ENCODE measurements at places on chromosomes 4 and X.

DNA sequence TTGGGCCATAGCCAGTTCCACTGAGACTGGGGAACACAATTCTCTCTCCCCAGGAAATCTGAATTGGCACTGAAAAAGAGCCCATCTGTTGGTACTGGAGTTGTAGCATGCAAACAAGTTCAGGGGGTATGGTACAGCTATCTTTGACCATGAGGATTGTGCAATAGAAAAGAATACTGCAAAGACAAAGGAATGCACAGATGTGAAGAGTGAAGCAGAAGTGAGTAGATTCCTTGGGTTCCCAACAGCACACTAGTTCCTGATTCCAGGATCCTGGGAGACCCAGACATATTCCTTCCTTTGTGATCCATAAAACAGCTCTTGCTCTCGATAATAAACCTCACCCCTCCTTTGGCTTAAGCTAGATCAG is 43.3 kb upstream of the CTAG2 start:
- DNase-seq = no peak

- no peak for DNase-seq
Observed at GRCh38 chrX:109785053-109785452, 52.0 kb upstream of the ACSL4 start.

- no peak for DNase-seq
Observed at GRCh38 chrX:133859860-133860259, 125.5 kb downstream of the GPC3 start.

DNA sequence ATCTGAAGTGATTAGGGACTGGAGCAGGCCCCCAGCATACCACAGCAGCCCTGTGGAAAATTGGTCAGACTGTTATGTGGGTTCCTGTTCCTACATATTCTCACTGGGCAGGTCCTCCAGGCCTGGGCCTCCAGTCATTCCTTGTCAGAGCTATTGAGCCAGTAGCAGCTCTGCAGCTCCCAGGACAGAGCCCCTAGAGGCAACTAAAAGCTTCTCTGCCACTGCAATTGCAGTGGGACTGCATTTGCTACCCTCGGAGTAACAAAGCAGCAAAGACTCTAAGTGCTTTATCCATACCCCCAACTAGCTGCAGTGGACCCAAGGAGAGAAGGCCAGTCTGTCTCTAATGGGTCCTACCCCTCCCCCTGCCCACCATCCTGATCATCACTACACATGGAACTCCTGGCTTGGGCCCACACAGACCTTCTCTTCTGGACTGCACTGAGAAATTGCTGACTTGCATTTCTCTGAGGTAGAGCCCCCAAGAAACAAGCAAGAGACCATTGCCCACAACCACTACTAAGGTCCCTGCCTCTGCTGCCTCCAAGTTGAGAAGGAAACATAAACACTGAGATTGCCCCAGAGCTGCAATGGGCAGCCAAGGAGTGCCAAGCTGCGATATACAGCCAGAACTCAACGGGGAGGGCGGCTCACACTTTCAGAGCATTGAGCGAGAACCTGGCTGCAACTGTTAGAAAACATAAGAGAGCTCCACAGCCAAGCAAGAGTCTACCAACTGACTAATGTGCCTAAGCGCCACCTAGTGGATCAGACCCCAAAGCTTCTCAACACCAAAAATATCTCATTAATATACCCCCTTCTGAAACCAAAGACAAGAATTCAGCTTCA is 738.7 kb upstream of the NDST4 start:
- no peak for DNase-seq

DNA sequence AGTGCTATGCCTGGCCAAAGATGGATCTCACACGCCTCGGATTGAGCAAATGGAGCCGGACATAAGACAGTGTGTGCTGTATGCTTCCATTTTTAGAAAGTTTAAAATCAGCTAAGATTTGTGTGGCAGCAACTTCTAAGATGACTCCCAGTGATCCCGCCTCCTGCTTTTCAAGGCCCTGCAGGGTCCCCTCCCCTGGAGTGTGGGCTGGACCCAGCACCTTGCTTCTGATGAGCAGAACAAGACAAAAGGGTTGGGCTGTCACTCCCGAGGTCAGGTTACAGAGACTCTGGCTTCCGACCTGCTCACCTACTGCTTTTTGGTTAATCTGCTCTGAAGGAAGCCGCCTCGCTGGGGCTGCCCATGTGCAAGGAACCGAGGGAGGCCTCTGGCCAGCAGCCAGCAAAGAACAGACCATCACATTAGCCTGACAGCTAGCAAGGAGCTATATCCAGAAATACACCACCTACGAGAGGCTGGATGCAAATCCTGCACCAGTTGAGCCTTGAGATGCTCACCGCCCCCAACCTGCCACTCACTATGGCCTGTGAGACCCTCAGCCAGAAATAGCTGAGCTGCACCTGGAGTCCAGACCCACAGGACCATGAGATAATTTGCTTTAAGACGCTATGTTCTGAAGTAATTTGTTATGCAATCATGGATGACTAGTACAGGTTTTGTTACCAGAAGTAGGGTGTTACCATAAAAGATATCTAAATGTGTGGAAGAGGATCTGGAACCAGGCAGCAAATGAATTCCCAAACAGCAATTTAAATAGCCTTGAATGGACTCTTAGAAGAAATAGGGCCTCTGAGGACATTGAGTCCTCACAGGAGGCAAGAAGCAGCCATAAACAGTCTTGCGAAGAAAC is 47.6 kb downstream of the CRMP1 start:
- no peak for DNase-seq

DNA sequence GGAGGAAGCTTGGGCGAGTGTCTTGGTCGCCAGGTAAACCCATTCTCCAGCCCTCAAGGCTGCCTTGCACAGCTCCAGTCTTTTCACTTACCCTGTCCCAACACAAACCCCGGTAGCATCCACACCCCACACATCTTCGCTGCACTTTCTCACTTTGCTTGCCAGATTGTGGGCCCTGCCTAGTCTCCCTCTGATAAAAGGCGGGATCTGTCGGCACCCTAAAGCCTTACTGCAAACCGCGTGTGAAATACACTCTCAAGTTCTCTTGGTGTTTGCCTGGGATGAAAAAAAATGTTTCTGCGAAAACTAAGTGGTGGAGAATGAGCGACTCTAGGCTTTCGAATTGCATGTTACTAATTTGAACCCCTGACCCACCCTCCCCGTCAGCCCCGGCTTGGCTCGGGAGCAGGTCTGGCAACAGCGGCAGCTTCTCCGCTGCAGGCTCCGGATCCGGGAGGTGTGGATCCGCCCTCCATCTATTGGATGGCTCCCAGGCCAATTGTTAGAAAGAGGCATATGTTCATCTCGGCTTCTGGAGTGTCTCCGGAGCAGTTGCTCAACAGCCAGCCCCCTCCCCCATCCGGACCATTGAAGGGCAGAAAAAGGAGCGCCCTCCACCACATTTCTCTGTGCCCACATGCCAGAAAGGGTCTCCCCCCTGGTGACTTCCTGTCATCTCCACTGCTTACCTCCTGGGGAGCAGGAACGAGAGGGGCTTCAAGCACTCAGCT is 3.0 kb upstream of the CITED1 start:
- DNase-seq = no peak

DNA sequence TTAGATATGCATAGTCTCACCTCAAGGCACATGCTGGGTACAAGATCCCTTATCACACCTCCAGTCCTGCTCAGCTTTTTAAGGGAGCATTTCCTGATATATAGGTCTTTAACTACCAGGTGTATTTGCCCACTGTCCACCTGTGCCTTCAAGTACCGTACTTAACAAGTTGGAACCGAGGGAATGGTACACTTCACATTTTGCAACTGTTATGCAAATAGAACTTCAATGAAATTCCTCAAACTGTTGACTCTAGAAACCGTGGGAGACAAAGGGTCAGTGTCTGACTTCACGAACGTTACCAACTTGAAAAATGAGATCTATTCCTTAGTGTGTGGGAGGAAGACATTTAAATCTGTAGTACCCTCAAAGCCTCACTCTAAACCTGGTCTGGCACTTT is 5.2 kb downstream of the TRIM2 start:
- no peak for DNase-seq

GRCh38 chrX:17602245-17602644 is 135.0 kb upstream of the SCML1 start:
- no peak for DNase-seq

- DNase-seq = no peak
Observed at GRCh38 chr4:38523524-38524448, 140.2 kb upstream of the KLF3 start.

DNA sequence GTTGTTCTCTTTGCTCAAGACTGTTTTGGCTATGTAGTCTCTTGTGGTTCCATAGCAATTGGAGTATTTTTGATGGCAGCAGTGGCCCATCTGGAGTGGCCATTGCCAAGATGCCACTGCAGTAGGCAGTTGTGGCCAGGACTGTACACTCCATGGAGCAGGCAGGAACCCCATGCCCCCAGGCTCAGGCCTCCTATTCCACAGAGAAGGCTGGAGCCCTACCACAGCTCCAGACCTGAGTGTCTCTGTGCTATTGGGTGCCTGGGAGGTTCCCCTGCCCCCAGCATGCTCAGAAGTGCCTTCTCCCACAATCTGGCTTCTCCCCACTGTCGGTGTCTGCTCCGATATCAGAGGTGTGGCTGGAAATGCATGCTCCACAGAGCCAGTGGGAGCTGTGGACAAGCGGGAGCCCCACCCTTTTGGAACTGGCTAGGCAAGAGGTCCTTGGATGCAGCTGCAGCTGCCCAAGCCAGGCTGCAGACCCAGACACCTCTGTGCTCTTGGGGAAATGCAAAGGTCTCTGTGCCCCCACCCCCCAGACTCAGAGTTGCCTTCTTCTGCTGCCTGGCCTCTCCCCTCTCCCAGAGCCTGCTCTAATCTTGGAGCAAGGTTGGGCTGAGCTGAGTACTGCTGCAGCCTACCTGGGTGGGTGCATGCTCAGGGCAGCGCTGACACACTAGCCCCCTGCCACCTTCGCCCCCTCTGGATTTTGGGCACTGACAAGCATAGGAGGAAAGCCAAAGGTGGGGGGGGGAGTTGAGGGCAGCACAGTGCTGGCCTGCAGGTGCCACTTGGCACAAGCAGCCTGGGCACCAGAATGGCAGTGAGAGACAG is 46.6 kb upstream of the UBE2NL start:
- DNase-seq = no peak

DNA sequence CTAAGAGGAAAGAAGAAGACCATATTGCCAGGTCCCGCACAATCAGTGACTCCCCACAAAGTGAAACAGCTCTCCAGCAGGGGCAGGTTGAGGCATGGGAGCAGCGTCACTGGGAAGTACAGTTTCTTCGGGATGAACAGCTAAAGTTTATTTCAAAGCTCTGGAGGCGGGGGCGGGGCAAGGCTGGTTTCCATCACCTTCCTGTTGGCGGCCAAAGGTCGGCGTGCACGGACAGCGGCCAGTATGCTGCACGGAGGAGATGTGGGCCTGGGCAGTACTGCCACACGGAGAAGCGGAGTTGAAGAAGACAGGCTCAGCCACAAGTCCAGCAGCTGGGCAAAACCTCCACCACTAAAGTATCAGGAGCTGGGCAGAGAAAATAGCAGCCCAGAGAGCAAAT is 951 bp upstream of the ZNF518B start:
- no peak for DNase-seq
